ENCODE measurements at places on chromosomes 1 and 21.

- DNase-seq = no peak
Measured at GRCh38 chr1:42392967-42393848, 12.6 kb downstream of the RIMKLA start.

GRCh38 chr1:185404291-185404690, 87.2 kb upstream of the IVNS1ABP start:
- DNase-seq = no peak

- DNase-seq = no peak
Measured at GRCh38 chr1:201861448-201861847, 27.2 kb upstream of the SHISA4 start.

GRCh38 chr21:34126269-34126668, 52.9 kb downstream of the MRPS6 start:
- no peak for DNase-seq

Data from RKO (cell line).